GM12865 (cell line): ENCODE measurements at places on chromosomes 4 and X.

DNA sequence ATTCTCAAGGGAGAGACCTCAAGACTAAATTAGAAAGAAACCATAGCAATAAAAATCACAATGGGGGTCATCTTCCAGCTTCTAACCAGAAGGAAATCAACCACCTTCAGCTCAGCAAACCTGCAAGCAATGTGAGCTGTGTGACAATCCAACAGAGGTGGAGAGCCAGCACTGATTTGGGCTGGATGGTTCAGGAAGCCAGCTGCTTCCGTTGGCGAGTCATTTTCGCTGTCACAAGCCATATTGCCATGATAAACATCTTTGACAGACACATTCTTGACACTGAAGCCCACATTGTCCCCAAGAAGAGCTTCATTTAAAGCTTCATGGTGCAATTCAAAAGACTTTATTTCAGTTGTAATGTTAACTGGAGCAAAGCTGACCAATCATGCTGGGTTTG is 22.7 kb downstream of the F8A1 start:
- DNase-seq, result no peak

DNA sequence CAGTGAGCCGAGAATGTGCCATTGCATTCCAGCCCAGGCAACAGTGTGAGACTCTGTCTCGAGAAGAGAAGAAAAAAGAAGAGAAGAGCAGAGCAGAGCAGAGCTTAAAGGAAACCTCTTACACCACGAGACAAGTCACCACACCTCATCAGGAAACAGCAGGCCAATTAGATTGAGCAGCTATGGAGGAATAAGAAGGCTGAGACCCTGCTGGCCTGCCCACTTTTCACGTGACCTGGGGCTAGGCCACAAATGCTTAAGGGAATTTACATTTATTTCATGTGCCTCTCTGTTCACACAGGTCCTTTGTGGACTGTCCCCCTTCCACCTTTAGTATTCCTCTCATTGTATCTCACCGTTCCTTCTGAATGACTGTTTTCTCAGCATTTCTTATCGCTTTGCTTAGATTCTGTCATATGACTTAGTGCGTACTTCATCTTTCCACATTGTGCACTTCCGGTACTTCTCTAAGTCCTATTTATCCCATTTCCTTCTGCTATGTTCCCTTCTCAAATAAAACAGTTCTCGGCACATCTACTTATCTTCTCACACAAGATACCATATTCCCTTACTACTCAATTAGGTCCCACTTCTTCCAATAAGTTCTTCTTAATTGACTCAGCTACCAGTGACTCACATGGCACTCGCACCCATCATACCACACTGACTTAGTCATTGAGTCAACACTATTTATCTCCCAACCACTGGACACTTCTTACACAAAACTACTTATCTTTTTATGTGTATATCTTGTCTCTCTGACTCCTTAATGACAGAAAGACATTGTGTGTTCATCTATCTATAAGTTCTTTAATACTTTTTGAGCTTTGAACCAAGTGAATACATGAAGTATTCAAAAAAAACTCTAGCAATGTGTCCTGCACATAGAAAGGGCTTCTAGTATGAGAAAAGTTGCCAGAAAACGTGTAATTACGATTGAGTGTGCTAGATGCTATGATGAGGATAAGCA is 11.0 kb downstream of the CUL4B start:
- DNase-seq, result no peak

GRCh38 chr4:181661090-181661489 is 582.1 kb upstream of the TENM3 start:
- no peak for DNase-seq

DNA sequence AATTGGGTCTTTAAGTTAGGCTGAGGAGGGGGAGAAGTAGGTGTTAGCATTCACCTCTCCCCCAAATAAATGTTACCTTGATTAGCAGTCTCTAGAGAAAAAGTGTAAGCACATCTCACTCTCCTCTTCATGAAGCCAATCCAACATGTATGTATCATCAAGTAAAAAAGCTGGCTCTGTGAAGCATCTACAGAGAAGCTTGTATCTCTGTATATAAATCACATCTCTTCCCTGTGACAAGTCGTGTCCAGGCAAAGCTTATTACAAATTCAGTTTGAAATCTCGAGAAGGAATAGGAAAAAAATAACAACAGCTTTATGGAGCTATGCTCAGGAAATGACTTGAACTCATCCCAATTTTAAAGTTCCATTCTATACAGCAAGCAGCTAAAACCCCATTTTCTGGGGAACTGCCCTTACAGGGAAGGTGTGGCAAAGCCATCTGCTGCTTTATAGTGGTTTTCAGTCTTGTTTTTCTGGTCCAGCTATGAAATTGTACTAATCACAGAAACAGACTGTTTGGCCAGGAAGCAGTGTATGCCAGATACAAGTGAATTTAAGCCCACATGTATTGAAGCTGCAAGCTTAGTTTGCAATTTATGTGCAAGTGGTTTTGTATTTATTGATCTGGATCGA is 313.3 kb upstream of the NOCT start:
- no peak for DNase-seq

DNA sequence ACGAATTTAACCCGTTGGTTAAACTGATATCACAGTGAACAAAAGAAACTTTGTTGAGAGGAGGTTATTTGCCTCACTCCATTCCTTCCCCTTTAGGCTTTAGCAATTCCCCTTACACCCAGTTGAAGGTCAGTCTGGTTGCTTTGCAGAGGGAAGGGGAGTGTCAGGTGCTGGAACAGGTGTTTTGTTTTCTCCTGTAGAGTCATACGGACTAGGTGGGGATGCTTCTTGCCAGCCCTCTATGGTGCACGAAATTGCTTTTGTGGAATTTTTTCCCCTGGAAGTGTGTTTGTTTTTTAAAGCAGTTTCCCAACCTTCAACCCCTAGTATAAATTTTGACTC is 33.1 kb downstream of the DLG3 start:
- DNase-seq, result no peak

GRCh38 chrX:150564838-150565237 is 3.6 kb upstream of the MTM1 start:
- DNase-seq, result no peak

DNA sequence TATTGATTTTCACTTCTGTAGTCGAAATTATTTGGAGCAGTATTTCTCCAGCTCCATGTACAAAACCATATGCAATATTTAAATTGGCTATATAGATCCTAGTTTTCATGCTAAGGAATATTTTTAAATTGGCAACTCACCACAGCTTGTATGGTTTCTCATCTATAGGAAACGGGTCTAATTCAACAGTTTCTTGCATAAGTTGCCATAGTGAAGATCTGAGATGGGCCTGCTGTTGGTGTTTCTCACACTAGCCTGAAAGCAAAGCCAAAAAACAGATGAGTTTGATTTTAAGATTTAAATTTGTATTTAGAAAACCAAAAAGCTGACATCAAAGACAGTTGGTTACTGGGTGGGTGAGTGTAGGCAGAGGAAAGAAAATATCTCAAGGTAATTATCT is 5.5 kb downstream of the MAPK10 start:
- DNase-seq, result no peak

- DNase-seq, result no peak
These were observed 16.2 kb upstream of the SYTL4 start for GRCh38 chrX:100748108-100748507.

DNA sequence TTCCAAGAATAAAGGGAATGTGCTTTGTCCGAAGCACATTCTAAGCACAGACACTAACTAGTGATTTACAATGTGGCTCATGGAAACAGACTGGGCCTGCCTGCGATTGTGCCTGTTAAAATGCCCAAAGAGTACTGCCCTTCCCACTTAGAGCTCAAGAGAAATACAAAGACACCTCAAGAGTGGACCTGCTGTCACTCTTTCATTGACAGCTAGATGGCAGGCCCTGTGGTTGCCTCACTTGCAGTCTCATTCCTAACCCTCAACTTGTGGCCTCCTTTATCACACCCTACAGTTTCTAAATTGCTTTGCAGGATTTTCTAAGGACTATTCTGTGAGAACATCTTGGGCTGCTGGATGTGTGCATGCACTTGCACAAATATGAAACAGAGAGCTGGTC is 331.0 kb upstream of the EMCN start:
- peak; percentile 65 for DNase-seq

DNA sequence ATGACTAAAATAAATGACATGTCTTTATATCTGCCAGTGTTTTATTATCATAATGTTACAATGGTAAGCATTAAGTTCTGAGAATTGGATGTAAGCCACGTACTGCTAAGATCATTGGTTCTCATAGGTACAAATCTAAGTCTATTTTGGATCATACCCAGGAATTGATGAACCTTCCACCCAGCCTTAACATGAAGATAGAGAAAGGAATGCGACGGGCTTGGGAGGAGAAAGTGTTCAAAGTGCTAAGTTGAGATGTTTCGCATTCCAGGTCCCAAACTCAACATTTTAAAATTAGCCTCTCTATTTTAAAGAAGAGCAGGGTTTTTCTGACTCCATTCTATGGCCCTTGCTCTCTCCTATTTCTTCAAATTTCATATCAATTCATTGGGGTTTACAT is 54.9 kb upstream of the FRAS1 start:
- no peak for DNase-seq

DNA sequence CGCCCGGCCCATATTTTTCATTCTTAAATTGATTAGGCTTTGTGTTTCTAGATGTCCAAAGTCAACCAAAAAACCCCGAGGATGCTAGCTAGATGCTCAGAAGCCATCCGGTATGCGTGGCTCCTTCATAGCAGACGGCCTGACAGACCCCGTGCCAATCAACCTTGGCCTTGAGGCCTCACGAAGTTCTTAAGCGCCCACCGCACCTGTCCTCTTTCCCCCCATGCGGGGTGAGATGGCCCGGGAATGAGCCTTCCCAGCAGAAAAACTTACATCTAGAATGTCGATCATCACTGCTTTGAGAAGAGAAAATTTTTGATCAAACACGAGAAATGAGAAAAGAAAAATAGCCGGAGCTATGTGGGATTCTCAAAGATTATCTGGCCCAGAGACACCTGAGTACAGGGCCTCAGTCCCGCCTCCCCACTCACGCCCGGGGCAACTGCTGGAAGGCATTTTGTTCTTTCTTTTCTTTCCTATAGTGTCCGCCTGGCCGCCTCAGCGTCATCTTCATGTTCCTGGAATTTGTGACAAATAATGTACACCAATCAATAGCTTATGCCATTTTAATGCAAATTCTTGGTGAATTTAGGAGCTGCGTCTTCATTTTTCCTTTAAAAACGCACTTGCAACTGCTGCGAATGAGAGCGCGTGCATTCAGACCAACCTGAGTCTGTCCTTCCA is 1.6 kb upstream of the NAT8L start:
- no peak for DNase-seq

DNA sequence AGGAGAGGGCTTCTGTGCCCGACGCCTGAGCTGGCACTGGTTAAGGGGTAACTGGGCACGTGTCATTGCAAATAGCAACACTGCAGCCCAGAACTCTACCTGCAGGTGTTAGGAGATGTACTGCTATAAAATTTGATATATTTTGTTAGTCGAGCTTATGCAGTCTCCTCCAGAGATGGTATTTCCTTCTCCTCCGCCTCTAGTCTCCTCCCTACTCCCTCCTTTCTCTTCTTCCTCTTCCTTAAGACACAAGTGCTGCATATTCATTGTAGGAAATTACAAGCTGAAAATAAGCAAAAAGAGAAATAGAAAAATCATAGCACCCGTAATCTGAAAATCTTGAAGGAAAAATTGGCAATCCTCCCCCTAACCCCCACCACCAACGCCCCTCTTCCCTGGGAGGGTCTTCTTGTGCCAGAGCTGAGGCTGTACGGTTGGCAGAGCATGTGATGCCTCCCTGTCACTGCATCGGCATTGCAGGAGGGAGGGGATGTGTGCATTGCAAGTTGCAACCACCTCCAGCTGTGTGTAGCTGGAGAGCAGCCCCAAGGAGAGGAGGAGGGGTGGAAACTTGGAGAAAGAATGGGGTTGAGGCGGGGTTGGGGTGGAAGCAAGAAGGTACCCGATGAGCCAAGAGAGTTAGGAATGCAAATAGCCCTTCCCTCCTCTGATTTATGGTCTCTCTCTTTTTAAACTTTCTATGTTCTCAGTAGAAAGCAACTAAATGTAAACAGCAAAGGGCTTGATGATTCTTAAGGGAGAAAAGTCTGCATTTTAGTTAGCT is 48.3 kb upstream of the MND1 start:
- no peak for DNase-seq

DNA sequence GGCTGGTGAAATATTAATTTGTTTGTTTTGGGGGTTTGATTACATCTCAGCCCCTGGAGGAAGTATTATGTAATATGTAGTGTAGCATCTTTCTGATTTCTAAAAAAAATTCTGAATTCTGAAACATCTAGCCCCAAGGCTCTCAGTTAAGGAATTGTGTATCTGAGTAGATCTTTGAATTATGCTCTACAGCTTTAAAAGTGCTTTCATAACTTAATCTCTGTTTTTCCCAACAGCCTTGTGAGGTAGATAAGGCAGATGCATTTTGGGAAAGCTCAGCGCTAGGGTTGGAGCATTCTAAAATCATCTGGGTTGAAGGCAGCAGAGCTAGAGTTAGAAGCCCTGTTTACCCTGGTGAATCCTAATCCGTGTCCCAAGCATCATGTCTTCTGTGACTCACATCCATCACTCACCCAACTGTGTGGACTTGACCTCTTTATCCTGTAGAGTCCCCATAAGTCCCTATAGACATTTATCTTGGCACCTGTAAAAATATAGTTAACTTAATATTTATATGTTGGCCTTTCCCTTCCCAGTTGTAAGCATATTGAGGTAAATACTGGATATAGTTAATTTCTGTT is 49.8 kb downstream of the FNIP2 start:
- no peak for DNase-seq

DNA sequence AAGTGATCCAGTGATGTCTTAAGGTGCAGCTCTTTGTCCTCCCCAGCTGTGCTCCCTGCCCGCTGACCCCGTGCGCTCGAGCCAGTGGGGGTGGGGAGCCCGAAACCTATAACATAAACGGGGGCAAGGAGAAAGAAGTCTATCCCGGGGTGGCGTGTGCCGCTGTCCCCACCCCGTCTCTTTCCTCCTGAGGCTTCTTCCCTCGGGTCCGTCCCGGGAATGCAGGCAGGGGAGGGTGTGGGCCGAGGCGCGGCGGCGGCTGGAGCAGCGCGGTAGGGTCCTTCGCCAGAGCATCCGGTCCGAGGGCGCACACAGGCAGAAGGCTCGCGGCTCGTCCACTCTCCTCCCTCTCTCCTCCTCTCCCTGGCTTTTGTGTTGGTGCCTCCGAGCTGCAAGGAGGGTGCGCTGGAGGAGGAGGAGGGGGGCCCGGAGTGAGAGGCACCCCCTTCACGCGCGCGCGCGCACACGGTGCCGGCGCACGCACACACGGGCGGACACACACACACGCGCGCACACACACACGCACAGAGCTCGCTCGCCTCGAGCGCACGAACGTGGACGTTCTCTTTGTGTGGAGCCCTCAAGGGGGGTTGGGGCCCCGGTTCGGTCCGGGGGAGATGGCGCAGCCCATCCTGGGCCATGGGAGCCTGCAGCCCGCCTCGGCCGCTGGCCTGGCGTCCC is at the start of gene RAB33A:
Gene RAB33A, plus strand, starts transcription at position 517 of the 681 bp plus-strand sequence. Its CDS starts 101 bp downstream, at position 618.
- peak; percentile 64 for DNase-seq

GRCh38 chr4:42159271-42160001 is 7.0 kb upstream of the BEND4 start:
- no peak for DNase-seq

- no peak for DNase-seq
These were observed 393.1 kb upstream of the ZFP42 start for GRCh38 chr4:187602339-187603092.
